ENCODE measurements at places on chromosomes 6 and 20.

GRCh38 chr6:139654309-139654708, 279.9 kb upstream of the CITED2 start:
- no peak for DNase-seq

- DNase-seq: no peak
These were observed 642 bp downstream of the NKX2-2 start for GRCh38 chr20:21513181-21513663.

DNA sequence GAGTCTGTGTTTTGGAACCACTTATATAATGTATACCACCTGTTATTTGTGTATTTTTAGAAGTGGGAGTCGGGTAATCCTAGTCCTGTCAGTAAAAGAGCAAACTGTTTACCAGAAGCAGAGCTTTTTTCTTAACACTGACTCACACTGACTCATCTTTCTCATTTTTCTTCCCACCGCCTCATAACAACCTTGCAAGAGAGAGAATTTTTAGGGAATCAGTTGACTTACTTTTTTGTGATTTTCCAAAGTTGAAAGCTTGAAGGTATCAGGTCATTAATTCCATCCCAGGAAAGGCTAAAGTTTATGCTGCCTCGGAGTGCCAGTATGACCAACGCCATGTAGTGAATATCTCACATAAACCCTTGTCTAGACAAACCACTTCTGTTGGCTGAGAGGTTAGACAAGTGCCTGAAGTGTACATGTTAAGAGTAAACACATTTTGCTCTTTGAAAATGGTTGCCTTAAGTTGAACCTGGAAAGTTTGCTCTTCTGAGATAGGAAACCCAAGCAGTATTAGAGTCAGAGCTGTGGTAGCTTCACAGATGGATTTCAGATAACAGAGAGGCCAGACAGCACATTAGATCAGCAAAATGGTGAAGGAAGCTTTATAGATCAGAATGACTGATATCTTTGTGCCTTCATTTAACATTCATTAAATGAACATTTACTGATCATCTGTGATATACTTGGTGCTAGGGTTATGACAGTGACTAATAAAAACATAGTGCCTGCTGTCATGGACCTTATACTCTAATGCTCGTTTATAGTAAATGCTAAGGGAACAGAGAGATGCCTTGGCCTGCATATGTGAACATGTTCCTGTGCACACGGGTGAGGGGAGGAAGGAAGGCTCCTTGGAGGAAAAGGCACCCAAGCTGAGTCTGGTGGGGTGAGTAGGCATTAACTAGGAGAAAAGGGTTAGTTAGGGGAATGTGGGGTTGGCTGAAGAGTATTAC, 29.1 kb upstream of the PKIG start:
- no peak for DNase-seq

DNA sequence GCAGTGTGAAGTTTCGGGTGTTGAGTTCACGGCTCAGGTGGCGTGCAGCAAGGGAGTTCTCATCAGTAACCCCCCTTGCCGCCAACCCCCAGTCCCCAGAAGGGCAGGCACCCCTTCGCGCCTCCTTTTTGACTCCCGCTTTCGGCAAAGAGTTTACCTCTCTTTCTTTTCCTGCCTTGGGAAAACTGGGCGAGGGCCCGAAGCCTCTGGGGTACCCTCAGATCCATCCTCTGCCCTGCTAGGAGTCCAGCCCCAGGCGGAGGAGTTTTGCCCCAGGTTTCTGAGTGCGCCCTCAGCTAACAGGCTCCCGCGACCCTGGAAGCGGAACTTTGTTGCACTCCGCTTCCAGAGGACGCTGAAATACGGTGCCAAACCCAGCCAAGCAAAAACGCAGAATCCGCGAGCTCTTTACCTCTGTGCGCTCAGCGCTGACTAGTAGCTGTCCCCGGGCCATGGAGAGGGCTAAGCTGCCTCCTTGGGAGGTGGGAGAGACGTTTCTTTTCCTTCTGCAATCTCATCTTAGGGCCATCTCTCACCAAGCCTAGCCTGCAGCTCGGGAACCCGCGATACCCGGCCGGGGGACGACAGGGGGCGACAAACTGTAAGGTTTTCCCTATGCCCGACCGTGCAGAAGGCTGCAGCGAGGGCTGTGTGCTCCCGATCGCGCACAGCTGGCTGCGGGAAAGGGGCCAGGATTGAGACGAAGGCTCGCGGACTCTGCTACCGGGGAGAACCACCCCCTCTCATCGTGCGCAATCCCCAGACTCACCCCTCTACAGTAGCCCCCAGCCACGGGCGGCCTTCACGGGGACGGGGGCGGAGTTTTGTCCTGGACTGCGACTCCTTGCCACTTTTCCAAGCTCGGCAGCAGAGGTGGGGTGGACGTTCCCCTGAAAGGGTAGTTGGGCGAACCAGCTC, 2.7 kb upstream of the PAX1 start:
- no peak for DNase-seq

- DNase-seq: no peak
These were observed 283.4 kb upstream of the TBX18 start for GRCh38 chr6:85047818-85048217.

DNA sequence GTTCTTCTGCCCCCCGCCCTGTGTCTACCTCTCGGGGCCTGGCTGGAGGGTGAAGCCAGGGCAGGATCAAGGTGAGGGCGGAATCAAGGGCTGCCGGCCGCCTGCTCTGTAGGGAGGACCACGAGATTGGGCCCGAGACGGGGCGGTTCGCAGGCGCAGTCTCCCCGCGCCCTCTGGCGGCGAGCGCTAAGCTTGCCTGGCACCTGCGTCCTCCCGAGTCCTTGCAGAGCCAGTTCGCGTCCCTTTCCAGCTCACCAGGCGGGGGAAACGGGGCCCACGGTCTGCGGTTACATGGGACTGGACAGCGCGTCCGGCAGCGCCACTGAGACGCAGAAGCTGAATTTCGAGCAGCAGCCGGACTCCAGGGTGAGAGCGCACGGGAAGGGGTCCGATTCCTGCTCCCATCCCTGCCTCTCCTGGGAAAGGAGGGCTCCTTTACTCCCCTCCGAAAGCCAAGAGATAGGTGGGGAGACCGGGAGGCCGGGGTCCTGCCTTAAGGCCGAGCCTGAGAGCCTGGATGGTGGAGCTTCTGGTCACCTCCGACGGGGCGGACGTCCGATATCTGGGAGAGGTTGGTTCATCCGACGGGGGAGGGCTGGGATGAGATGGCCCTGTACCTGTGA, 3.6 kb upstream of the MATN4 start:
- DNase-seq: no peak

GRCh38 chr20:8431538-8432434, 299.7 kb downstream of the PLCB1 start:
- DNase-seq: no peak

- DNase-seq: no peak
These were observed 157.6 kb upstream of the INSM1 start for GRCh38 chr20:20210327-20210726.

DNA sequence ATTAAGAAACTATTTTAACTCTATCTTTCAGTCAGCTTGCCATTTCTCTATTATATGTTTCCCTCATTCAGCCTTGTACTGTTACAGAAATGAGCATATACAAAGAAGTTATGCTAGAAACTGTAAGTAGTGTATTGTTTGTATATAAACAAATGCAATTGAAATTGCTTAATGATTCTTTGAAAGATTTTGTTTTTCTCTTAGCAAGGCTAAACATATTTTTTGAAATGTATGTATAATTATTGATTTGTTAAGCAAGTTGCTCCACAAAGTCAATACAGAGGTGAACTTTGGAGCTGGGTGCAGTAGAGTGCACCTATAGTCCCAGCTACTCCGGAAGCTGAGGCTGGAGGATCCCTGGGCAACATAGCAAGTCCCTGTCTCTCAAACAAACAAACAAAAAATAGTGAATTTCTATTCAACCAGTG, 253.6 kb downstream of the RNGTT start:
- no peak for DNase-seq
